Stimulated activated CD8-positive, alpha-beta memory T cell treated with anti-CD3 and anti-CD28 coated beads, Interleukin-2, amount 100 ng/mL, for 1 hour (primary cell): ENCODE measurements at places on chromosomes 1 and 21.

- no peak for DNase-seq
Measured at GRCh38 chr1:29540801-29541357, 304.6 kb downstream of the PTPRU start.

DNA sequence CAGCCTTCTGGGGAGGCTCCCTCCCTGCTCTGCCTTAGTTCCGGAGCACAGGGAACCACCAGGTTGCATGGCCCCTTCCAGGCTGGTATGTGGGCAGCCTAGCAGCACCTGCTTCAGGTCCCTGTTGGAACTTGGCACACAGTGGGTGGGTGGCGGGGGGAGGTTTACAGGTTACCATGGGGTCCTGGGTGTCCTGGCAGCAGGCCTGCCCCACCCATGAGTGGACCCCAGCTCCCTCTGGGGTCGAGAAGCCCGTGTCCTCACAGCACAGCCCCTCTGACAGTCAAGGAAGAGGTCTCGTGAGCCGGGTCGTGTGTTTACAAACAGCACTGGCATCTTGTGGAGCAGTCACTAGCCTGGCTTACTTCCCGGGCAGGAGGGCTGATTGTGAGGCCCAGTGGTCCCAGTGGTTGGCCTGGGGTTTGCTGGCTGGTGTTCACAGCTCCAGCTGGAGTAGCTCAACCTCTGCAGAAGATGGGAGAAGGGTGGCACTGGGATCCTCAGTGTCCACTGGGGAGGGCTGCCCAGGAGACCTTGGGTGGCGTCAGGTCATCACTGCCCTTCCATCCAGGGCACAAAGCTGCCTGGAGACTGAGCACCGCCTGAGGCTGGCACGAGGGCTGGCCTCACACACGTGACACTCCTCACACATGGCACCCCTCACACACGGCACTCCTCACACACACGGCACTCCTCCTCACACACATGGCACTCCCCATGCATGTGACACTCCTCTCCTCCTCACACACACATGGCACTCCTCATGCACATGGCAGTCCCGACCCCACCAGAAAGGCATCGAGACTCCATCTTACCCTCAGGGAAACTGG, 100.9 kb downstream of the RIPK4 start:
- DNase-seq, result no peak

DNA sequence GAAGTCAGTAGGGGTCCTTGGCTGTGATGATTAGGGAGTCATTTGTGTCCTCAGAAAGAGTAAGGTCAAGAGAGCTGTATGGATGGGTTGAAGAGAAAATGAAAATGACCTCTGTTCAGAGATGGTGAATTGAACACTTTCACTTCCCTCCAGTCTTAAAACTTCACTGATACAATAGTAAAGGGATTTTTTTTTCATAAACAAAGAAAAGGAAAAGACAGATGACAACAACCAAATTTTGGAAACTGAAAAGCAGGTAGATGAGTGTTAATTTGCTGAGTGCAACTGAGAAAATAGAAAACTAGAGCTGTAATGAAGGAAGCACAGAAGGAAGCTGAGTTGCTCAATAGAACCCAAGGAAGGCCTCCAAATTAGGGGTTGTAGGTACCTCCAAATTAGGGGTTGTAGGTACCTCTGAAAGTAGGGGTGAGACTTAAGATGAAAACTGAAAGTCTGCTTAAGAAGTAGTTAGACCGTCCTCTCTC, 14.8 kb upstream of the S1PR1 start:
- no peak for DNase-seq

DNA sequence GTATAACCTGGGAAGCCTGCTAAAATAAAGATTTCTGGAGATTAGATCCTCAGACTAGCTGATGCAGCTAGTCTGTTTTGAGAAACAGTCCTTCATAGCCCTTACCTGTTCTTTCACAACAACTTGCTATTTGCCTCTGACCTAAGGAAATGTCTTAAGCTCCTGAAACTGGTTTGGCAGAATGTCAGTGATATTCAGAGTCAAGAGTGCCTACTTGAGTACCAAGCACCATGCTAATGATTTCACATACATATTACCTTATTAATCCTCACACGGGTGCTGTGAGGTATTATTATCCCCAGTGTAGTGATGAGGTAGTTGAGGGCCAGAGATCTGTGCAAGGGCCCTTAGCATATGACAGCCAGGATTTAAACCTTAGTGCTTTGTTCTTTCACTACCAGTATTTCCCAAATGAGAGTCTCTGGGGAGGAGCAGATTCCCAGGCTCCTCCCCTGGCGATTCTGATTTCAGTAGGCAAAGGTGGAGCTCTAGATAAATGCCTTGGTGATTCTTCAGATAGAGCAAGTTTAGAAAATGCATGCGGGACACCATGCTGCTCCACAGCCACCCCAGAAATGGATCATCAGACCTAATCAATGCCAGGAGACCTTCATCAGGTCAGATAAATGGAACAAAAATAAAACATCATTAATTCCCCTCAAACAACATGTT, 47.4 kb upstream of the WNT2B start:
- DNase-seq, result no peak

DNA sequence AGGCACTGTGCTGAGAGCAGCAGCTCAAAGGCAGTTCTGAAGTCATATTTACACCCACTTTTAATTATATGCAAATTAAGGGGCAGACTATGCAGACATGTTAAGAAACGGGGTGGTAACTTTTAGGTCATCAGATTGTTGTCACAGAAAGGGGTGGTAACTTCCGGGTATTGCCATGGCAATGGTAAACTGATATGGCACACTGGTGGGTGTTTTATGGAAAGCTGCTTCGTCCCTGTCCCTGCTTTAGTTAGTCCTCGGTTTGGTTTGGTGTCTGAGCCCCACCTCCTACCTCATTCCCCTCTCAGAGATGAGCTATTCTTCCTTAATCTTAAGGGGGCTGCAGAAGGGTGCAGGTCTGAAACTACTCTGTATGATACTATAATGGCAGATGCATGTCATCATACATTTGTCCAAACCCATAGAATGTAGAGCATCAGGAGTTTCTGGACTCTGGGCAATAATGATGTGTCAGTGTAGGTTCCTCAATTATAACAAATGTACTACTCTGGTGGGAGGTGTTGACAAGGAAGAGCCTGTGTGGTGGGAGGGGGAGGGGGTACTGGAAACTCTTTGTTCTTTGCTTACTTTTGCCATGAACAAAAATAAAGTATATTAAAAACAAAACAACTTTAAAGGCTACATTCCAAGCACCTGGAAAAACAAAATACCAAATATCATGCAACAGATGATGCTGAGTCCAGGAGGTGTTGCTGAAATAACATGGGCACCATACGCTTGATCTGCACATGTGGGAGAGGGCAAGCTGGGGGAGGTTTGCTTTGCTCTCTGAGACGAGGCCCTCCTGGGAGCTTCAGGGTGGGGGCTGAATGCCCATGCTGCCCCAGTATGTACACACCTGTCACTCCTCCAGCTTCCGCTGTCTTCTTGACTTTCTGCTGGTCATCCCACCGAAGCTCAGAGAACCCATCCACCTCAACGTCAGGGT, 6.3 kb downstream of the PARP1 start:
- DNase-seq, result no peak

DNA sequence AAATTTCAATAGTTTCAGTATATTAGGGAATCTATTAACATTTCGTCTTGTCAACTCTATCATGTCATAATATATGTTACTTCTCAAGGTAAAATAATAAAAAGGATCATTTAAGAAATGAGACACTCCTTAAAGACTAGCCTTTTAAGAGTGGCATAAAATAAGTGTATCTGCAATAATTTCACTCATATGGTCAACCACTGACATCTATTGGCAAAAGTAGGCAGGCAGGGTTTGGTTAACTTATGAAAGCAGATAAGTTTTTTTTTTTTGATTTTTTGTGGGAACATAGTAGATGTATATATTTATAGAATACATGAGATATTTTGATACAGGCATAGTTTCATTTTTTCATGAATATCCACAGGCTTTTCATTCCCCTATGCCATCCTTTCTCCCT, 5.5 kb upstream of the RGS21 start:
- DNase-seq, result no peak

GRCh38 chr1:8198522-8198921, 119.4 kb upstream of the SLC45A1 start:
- no peak for DNase-seq
